ENCODE measurements at places on chromosomes 3 and 15. TPM values are rescaled to one million over a fixed set of nuclear protein-coding genes. Genes with fewer than 3 reads are reported as not detected.

Gene SLC12A1
- 0.16 TPM for polyA plus RNA-seq

Gene SLC51A
- 6.3 TPM for polyA plus RNA-seq

Gene SPESP1
- polyA plus RNA-seq: not detected

Gene ALDH1L1
- polyA plus RNA-seq: 1.6 TPM

Gene SPRED1
- polyA plus RNA-seq: 5.5 TPM

Gene GLDN
- polyA plus RNA-seq: 0.16 TPM

Gene PARP16
- 3.7 TPM for polyA plus RNA-seq

Gene PLA2G4E
- polyA plus RNA-seq: 0.03 TPM

Gene PYGO1
- polyA plus RNA-seq: 0.50 TPM

Gene TPRG1
- polyA plus RNA-seq: 0.11 TPM

All from H1 (cell line).